ENCODE measurements at places on chromosomes 2 and 18. TPM values are rescaled to one million over a fixed set of nuclear protein-coding genes. Genes with fewer than 3 reads are reported as not detected.

The KCNJ3 gene
- not detected for total RNA-seq

The LRP1B gene
- not detected for total RNA-seq

The CACNB4 gene
- total RNA-seq: 0.35 TPM

The PAX8 gene
- 0.08 TPM for total RNA-seq

The PLEKHH2 gene
- 1.5 TPM for total RNA-seq

The EMX1 gene
- total RNA-seq: not detected

The DSC2 gene
- not detected for total RNA-seq

GRCh38 chr2:199977984-199978415 is 22.6 kb downstream of the MAIP1 start:
- no peak for DNase-seq

GRCh38 chr2:160632084-160632975 is 138.7 kb upstream of the RBMS1 start:
- DNase-seq: no peak

DNA sequence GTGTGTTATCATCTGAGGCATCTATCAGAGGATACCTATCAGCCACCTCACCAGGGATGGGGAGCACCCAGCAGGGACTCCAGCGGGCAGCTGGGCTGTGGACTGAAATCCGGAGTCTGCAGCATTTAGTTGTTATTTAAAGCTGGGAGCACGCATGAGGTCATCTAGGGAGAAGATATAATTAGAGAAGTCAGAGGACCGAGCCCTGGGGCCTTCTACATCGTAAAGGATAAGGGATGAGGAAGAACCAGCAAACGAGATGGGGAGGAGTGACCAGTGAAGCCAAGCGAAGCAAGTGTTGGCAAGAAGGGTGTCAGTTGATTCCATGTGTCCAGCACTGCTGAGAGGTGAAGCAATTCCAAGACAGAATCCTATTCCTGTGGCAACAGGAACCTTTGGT is 70.3 kb downstream of the STEAP3 start:
- DNase-seq: no peak

GRCh38 chr18:79410731-79411613 is 15.2 kb downstream of the NFATC1 start:
- DNase-seq: no peak

DNA sequence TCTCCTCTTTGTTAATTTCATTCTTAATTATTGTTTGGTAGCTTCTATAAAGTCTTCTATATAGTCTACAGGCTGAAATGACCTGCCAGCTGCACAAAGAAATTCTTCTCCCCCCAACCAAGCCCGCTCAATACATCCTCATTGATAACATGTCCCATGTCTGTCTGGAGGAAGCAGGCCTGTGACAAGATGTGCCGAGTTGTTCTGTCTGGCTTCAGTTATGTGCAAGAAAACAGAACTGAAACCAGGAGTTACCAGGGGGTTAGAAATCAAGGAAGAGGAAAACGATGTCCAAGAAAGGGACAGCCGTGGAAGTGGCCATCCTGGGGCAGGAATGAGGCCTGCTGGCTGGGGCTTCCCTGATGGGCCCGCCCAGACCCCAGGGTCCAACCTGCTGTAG is 57.6 kb downstream of the MTCL1 start:
- no peak for DNase-seq

DNA sequence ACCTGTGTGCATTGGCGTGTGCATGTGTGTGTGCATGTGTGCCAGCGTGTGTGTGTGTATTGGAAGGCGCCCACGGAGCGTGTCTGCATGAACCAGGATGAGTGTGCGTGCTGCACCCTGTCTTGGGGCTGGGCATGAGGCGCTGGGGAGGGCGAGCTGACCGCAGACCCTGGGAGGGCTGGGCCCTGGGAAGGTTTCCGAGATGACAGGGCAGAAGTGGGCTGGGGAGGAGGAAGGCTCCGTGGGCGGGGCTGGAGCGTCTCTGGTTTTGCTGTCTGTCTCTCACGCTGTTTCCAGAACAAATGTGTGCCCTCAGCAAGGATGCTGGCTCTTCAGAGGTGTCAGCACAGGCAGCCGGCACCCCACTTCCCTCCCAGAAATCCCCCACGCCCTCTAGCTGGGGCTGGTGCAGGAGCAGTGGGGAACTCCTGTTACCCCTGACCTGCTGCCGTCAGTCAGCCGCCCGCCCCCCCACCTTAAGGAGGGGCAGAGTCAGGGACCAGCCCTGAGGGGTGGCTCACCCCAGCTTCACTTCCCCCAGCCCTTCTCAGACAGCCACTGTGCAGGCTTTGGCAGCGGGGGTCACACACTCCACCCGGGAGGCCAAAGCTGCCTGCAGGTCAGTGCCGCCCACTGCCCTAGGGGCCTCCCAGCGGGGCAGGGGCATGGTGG is at the start of gene GPR35:
Gene GPR35, plus strand, starts transcription at position 531 of the 672 bp plus-strand sequence. CDS start 4,473 bp downstream, outside the sequence.
- peak; percentile 75 for DNase-seq

DNA sequence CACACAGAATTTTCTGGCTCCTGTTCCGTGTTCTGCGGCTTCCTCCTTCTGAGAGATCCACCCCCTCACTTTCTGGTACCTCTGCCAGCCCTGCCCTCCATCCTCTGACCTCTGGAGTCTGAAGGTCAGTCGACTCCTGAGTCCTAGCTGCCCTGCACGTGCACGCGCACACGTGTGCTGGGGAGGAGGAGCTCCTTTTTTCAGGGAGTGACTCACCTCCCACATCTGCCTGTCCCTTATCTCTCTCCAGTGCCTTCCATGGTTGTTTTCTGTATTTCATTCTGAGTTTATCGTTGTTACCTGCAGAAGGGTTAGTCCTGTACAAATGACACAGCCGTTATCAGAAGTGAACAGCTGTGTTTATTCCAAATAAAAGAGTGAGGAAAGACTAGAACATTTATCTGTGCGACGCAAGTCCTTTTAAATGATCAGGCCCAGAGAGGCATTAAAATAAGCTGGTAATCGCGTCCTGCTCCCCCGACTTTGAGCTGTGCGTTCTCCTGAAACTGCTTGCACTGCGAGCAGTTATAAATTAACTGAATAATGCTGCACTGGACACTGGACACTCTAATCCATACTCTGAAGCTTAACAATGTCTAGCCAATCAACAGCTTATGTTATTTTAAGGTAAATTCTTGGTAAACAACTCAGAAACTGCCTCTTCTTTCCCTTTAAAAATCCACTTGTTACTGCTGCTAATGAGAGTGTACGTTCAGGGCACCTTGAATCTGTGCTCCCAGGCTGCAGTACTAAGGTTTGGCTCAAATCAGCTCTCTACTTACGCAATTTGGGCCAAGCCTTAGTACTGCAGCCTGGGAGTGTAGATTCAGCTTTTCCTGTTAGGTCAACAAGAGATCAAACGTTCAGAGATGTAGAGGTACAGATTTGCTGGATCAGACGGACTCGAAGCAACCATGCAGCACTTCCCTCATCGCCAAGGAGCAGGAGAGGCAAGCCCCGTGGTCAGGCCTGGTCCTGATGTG is 72.5 kb downstream of the GALR1 start:
- DNase-seq: no peak

DNA sequence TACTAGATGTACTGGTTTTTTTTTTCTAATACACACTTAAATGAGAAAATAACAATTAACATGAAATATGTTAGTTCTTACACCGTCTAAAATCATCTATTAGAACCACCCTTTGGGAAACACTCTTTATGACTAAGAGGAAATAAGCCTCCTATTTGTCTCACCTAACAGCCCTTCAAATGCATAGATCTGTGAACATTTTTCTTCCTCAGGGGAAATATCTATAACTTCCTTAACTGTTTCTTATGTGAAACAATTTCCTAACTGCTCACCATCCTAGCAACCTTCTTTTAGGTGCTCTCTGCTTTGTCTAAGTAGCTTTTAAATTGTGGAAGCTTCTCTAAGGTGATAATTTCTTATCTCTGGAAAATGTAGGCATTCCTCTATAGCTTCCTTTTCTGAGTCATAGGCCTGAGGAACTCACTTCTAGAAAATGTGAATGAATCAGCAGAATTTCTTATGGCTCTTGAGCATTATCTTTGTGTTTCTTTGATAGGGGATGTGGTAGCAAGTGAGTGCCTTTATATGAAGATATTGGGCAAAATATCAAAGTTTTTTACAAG is 56.1 kb downstream of the CNTNAP5 start:
- no peak for DNase-seq

GRCh38 chr2:171307560-171307959 is 126.2 kb downstream of the METTL8 start:
- no peak for DNase-seq

DNA sequence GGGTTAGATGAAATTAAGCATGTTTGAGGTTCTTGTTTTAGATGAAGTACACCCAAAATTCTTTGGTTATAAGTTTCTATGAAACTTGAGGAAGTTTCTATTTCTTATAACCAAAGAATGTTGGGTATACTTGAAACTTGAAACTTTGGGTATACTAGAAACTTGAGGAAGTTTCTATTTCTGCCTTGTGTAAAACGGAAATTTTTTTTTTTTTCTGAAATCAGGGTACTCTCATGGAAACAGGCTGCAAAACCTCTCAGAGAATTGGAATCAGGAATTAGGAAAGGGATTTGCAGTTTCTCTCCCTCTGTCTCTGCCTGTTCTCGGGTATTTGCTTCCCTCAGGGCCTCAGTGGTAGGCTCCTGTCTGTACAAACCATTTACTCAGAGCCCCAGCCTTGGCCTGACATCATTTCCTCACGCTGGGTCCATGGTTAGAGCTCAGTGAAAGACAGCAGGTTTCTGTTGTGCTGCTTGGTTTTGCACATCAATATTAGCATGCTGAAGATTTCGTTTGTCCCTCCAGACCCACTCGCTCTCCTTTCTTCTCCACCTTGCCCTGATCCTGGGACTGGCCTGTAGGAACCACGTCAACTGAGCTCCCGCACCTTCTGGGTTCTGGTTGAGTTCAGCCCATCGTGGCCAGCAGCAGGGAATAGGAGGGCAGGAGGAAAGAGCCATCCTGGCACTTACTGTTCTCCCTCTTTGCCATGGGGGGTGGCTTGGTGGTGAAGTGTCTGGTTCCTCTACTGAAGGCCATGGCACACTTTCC is 106.4 kb downstream of the POLR1A start:
- peak; percentile 57 for DNase-seq

GRCh38 chr2:35794796-35795450 is 560.7 kb upstream of the CRIM1 start:
- DNase-seq: no peak
